Chondrocyte (in vitro differentiated cells): ENCODE measurements at places on chromosomes 1 and 21. TPM values are rescaled to one million over a fixed set of nuclear protein-coding genes. Genes with fewer than 3 reads are reported as not detected.

The KCNJ15 gene
- 0.21 to 0.80 TPM (median 0.27 TPM) in 3 replicates for total RNA-seq

The TRIM58 gene
- total RNA-seq = 0.41 to 1.7 TPM (median 0.70 TPM) in 3 replicates

The TRIM67 gene
- 1.2 to 2.9 TPM (median 1.6 TPM) in 3 replicates for total RNA-seq

The SETSIP gene
- total RNA-seq = not detected in 3 replicates

The HSPA13 gene
- 64.3 to 86.2 TPM (median 85.0 TPM) in 3 replicates for total RNA-seq

The AMPD1 gene
- not detected in 3 replicates for total RNA-seq

The ITPKB gene
- total RNA-seq = 13.3 to 13.7 TPM (median 13.4 TPM) in 3 replicates

The OR2T5 gene
- total RNA-seq = not detected in 3 replicates

The CYP4X1 gene
- 1.0 to 1.1 TPM (median 1.1 TPM) in 3 replicates for total RNA-seq

The PDZK1IP1 gene
- total RNA-seq = not detected in 3 replicates
